ENCODE measurements at places on chromosomes 6 and 20.

- DNase-seq, result no peak
Measured at GRCh38 chr6:128350416-128351254, 169.8 kb downstream of the PTPRK start.

DNA sequence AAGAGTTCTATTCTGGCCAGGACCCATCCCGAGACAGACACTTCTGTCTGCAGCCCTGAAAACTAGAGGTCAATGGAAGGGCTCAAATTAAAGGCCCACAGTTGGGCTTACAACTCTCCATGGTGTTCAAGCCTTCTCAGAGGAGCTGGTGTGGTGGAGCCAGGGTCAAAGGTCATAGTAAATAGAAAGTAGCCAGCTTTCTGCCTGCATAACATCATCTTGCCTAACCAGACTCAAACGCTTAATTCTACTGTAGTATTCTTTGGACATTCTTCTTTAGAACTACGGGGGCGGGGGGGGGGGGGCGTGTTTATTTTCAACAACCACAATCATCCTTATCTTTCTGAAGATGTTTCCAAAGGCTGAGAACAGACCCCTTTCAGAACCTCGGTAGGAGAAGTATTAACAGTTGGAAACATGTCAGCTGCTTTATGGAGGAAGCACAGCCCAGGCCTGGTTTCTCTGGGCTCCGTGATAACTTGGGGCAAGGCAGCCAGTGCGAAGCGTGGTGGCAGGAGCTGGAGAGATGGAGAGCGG, 1.5 kb upstream of the RREB1 start:
- DNase-seq, result no peak

- no peak for DNase-seq
Measured at GRCh38 chr6:129419324-129419723, 290.7 kb downstream of the ARHGAP18 start.

DNA sequence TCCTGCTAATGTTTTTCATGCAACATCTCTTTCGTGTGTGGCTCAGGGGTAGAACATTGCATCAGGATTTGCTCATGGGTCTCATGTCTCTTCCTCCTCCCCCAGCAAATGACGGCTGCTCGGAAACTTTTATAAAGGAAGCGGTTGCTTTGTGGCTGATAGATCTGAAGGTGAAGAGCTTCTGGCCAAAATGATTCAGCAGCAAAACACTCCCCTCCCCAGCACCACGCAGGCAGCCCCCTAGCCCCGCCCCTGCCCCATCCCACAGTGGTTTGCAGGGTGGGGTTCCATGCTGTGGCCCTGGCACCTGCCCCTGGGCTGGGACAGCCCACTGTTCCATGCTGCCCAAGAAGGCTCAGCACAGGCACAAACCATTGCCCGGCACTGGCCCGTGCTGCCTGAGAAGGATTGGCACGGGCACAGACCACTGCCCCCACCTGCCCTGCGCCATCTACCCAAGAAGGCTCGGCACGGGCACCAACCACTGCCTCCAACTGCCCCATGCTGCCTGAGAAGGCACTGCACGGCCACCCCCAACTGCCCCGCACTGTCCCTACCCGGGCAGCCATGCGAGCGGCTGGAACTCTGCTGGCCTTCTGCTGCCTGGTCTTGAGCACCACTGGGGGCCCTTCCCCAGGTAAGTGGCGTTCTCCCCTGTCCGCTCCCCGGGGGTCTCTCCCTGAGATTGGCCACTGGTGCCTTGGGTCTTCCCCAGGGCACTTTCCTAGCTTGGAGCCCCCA, at the start of gene CST7:
Gene CST7, plus strand, starts transcription at position 331 of the 741 bp plus-strand sequence. Its CDS starts 237 bp downstream, at position 568.
- no peak for DNase-seq

DNA sequence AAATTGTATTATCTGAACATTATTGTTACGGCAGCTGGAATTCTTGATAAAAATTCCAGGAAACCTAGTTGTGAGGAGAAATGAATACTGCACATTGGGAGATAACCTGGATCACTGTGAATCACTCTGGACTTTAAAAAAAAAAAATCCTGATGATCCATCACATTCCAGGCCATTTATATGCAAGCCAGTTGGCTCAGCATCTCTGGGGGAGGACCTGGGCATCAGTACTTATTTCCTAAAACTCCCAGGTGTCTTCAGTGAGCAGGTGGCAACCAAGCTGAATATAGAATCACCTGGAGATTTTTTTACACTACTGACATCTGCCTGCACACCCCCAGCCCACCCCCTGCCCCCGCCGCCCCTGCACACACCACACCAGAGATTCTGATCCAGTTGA, 39.1 kb upstream of the SIRT5 start:
- DNase-seq, result no peak

- no peak for DNase-seq
Measured at GRCh38 chr6:154039231-154039842, at the start of gene OPRM1. Gene OPRM1, plus strand, starts transcription at chr6:154039240. Its CDS starts 305 bp downstream, at chr6:154039545.

DNA sequence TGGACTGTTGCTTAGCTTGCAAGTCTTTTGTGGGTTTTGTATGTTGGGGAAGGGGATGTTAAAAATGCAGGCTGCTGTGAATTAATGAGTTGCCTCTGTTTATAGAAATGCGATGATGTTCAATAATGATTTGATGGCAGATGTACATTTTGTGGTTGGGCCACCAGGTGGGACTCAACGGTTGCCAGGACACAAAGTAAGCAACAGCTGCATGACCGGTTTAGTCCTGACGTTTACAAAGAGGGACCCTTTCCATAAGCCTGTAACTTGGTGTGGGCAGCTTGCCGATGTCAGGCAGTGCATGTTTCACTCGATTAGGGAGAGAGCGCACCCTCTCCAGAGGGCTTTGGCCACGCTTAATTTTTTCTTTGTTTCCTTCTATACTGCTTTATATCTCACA, 1.3 kb downstream of the BTBD3 start:
- no peak for DNase-seq

- DNase-seq, result no peak
Measured at GRCh38 chr6:54614499-54615195, 231.9 kb upstream of the FAM83B start.

DNA sequence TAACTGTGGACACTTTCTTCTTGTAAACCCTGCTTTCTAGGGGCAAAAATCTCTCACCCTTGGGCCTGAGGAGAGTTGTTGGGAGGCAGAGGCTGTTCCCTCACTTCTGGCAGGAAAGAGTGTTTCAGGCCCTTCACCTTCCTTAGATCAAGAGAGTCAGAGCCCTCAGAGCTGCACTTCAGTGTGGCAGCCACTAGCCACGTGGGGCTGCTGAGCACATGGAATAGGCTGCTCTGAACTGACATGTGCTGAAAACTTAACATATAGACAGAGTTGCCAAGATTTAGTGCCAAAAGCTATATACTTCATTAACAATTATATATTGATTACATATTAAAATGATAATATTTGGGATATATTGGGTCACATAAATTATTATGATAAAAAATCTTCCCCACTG, 4.4 kb upstream of the LMBRD1 start:
- DNase-seq, result no peak

GRCh38 chr20:1299522-1299921, 29.4 kb downstream of the SDCBP2 start:
- no peak for DNase-seq

- no peak for DNase-seq
Measured at GRCh38 chr6:14117158-14118090, at the start of gene CD83. Gene CD83, plus strand, starts transcription at chr6:14117772. Its CDS starts 40 bp downstream, at chr6:14117812.

DNA sequence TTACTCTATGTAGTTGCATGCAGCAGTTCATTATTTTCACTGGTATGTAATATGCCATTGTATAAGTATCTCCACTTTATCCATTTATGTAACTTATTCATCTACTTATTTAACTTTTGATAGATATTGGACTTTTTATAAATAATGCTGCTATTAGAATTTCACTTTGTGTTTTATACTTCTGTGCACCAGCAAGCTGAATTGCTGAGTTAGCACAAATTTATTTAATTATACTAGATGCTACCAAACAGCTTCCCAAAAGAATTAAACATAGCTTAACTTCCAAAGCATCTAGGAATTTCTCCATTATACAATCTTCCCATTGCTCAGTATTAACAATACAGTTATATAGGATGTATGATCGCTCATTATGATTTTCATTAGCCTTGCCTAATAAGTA, 308.0 kb upstream of the FKBP1C start:
- DNase-seq, result no peak

DNA sequence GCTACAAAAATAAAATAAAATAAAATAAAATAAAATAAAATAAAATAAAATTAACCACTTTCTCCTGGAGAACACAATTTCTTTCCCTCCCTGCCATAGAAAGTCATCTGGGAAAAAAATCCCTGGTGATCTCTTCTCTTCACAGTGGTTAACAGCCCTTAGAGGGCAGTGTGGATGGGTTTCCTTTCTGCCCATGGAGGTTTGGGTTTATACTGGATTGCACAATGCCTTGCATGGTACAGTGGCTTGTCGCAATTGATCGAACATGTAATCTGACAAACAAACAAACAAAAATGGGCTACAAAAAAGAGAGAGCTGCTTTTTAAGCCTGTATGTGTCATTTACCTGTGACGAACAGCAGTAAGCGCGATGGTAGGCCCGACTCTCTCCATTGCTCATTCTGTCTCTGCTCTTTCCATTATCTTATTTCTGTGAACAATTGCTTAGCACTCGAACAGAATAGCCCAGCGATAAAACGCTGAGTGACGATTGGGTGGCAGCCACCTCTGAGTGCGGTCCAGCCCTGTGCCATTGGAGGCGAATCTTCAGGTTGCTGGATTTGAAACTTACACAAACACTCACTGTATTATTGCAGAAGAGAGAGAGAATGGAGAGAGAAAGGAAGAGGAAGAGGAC, 166.1 kb downstream of the CD83 start:
- no peak for DNase-seq

DNA sequence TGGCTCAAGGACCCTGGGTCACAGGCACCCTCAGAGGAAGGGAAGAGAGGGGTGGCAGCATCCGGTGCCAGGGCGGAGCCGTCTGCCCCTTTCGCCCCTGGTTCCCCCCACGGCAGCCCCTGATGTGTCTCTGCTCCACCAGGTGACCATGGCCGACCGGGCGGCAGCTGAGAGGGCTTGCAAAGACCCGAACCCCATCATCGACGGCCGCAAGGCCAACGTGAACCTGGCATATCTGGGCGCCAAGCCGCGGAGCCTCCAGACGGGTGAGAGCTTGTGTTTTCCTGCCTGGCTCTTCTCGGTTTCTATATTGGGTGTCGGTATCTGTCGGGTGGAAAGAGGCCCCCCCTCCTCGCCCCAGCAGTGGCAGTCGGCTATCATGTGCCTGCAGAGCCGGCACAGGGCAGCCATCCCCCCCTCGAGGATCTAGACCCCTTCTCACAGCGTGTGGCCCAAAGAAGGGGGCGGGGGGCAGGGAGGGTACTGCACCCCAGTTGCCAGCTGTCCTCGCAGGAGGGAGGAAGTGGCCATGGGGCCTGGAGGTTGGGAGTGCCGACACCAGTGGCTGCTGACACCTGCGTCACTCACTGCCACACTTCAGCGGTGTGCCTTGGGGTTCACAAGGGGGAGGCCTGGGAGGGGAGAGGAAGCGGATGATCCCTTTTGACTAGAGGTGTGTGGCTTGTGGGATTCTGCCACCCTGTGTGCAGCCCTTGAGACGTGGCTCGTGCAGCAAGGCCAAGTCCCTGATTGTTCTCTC, 1.5 kb downstream of the RBM38 start:
- no peak for DNase-seq

DNA sequence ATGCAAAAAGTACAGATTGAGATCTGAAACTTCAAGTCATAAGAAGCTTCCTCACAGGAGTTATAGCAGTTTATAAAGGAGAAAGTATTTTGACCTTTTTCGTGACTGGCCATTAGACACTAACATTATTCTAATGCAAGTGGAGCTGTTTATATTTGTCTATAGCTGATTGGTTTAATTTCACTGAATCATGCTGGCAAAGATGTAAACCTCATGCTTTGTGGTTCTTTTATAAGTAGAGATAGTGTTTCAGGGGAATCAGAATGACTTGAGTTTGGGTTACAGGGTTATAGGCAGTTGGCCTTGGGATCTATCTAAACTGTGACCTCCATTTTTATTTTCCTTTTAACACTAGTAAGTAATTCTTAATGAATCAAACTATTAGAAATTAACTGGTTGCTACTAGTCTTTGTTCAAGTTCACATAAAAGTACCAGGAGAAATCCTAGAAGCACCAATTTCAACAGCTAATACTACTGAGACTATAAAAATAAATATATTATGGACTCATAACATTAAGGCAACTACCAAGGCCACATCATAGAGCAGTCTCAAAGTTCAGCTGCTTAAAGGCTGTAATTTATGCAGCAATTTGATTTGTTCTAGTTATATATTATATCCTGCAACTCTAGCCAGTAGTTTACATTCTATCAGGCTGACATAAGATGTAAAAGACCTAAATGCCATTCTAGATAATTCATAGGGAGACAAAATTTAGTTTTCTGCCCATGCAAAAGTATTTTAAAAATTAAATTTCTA, 94.0 kb downstream of the RNGTT start:
- no peak for DNase-seq

- DNase-seq, result no peak
Measured at GRCh38 chr6:145491126-145491525, 244.2 kb downstream of the EPM2A start.

GRCh38 chr20:10709916-10710315, 36.1 kb upstream of the JAG1 start:
- no peak for DNase-seq

DNA sequence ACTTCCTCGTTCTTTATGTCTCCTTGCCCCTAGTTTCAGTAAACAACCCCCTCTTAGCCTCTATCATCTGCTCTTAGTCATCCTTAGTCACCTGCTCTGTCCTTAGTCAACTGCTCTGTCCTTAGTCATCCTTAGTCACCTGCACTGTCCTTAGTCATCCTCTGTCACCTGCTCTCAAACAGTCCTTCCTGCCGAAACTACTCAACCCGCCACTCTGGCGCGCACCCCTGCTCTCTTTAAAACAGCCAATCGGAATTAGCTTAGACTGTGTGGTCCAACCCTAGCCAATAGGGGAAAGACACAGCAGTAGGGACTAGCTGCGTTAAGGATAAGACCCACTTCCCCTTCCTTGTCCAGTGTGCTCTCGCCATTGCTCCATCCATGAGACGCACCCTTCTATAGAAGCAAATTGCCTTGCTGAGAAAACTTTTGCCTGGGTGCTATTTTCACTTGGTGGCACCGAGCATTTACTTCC, 73.9 kb downstream of the BACH2 start:
- no peak for DNase-seq

- no peak for DNase-seq
Measured at GRCh38 chr20:8361006-8361652, 229.1 kb downstream of the PLCB1 start.

GRCh38 chr6:163170294-163170883, 244.1 kb upstream of the QKI start:
- DNase-seq, result no peak
